CD4-positive, alpha-beta T cell treated with Interferon gamma for 1 hour (primary cell): ENCODE measurements at places on chromosomes 3 and 15.

GRCh38 chr3:150216866-150217600 is 191.1 kb upstream of the TSC22D2 start:
- DNase-seq: no peak

- no peak for DNase-seq
Observed at GRCh38 chr3:56790016-56790821, 11.5 kb downstream of the ARHGEF3 start.

DNA sequence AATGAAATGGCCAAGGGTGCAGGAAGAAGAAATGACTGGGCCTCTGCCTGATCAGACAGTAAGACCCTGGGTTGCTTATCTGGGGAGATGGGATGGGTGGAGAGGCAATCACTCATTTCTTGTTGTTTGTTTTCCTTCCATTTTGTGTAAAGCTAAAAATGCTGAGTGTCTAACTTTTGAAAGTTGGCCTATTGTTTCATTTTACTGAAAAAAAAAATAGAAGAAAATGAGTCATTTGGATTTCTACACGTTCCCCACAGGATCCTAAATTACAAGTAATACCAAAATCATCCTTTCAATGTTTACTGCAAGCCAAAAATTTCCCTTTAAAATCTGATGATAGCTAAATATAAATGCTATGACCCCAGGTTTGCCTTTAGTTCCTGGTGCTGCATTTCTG is 30.6 kb downstream of the PTX3 start:
- DNase-seq: no peak

GRCh38 chr3:136671921-136672320 is 80.3 kb downstream of the STAG1 start:
- DNase-seq: no peak

- DNase-seq: no peak
Observed at GRCh38 chr3:72694398-72694797, 153.8 kb downstream of the SHQ1 start.

DNA sequence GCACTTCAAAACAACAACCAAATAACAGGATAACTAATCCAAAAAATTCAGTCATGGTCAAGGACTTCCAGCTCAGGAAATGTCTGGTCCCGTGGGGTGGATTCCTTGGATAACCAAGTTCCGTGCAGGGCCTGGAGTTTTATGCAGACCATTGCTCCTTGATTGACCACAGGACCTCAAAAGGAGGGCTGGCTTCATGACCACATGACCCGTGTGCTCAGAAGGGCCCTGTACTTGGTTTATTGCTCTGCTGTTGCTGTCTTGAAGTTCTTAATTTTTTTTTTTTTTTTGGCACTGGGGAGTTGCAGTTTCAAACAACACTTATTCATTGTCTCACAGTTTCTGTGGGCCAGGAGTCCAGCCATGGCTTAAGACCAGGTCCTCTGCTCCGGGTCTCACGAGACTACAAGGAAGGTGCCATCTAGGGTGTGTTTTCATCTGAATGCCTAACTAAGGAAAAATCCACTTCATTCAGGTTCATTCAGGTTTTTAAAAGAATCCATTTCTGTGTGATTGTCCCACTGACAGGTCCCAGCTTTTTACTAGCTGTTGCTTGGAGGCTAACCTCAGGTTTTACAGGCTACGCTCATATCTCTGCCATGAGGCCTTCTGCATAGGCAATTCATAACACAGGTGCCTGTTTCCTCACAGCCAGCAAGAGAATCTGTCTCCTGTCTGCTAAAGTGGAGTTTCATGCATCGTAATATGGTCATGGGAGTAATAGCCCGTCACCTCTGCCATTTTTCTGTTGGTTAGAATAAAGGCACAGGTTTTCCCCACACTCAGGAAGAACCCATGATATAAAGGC is 65.3 kb downstream of the FLNB start:
- no peak for DNase-seq

GRCh38 chr3:43024181-43024885 is 45.2 kb downstream of the GASK1A start:
- peak; percentile 59 for DNase-seq

GRCh38 chr3:80010021-80010571 is 242.3 kb upstream of the ROBO1 start:
- DNase-seq: no peak

GRCh38 chr15:92565351-92566125 is 90.0 kb downstream of the FAM174B start:
- no peak for DNase-seq

DNA sequence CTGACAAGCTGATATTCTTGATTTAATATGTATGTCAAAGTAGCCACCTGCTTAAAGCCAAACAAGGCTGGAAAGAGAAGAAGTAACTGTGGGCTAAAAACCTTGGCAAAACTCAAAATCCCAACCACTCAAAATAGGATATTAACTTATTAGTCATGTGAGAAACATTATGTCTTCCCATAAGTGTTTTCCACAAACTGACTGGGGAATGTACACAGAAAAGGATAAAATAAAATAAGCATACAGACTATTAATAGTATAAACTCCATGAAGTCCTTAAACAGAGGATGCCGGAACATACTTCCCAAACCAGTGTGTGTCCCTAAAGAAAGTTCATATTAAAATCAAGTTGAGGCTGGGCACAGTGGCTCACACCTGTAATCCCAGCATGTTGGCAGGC is 263.7 kb upstream of the THBS1 start:
- no peak for DNase-seq

- no peak for DNase-seq
Observed at GRCh38 chr3:81443958-81444357, 317.5 kb downstream of the GBE1 start.
